ENCODE measurements at places on chromosomes 12 and 14.

DNA sequence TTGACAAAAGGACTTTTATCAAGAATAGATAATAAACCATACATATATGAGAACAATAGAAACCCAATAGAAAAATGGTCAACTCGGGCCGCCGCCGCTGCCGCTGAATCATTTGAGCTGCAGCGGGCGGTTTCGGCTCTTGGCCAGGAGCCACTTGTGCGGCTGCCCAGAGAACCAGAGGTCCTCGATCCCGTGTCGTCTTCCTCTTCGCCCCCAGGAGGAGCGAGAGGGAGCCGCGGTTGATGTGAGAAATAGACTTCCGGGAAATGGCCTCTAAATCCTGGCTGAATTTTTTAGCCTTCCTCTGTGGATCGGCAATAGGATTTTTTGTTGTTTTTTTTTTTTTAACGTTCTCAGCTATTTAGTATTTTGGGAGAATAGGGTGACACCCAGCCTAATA is 44.8 kb downstream of the CPSF6 start:
- no peak for DNase-seq

DNA sequence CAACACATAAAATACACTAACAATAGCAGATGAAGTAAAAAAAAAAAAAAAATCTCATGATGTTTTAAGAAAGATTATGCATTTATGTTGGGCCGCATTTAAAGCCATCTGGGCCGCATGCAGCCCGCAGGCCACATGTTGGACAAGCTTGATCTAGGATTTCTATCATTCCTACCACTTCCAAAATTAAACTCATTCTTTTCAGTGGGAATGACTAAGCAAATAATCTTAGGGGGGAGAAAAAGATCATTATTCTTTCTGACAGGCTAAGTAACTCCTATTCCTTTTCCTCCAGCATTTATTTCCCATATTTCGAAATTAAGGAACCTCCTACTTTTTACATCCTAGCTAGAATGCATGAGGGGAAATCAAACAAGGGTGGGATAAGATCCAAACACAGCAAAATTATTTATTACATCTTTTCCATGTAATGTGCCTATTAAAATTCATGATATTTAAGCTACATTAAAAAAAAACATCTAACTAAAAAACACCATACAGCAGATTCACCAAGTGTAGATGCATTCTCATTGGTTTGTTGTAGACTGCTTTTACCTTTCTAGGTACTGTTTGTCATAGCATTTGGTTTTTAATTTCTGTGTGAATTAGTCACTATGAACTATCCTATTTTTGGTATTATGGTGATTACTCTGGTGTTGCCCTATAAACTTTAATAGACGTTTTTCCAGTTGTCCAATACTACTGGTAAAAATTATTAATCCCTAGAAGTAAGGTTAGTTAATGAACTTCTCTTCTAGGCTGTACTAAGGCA is 76.1 kb downstream of the RASSF8 start:
- DNase-seq, result no peak

- no peak for DNase-seq
Measured at GRCh38 chr12:20588042-20588441, 107.1 kb upstream of the SLCO1C1 start.

DNA sequence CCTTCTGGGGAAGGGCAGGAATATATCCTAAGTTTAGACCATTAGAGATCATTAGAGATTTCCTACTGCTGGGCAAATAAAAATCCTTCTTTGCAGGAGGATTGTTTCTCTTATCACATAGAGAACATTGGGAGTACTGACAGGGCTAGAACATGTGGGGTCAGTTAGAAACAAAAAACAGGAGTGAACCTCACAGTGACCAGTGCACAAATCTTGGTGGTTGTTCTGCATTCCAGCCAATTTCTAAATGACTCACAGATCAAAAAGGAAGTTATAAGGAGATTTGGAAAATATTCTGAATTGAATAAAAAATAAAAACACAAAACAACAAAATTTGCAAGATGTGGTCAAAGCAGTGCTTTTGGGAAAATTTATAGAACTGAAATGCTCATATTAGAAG is 118.8 kb downstream of the LLPH start:
- DNase-seq, result no peak

- no peak for DNase-seq
Measured at GRCh38 chr14:99575043-99576023, 28.7 kb downstream of the CCDC85C start.
